Thoracic aorta endothelial cell (primary cell): ENCODE measurements at places on chromosomes 4 and X. TPM values are rescaled to one million over a fixed set of nuclear protein-coding genes. Genes with fewer than 3 reads are reported as not detected.

SYN1 gene
- total RNA-seq = not detected in 2 replicates

SPRY1 gene
- total RNA-seq = 24.9 and 25.7 TPM in 2 replicates

GK gene
- total RNA-seq = 9.0 and 13.3 TPM in 2 replicates

C4orf17 gene
- total RNA-seq = not detected in 2 replicates

SLC10A4 gene
- 0.07 and 0.27 TPM in 2 replicates for total RNA-seq

ZNF630 gene
- total RNA-seq = 0.50 and 0.80 TPM in 2 replicates

ZFP42 gene
- 0.07 TPM in 1 of 2 replicates, not detected in the other for total RNA-seq

SSX2B gene
- total RNA-seq = not detected in 2 replicates

XG gene
- 0.80 and 4.9 TPM in 2 replicates for total RNA-seq

PLS3 gene
- total RNA-seq = 730 and 748 TPM in 2 replicates

GLRA3 gene
- total RNA-seq = not detected in 2 replicates

KCNE5 gene
- total RNA-seq = 0.27 and 0.36 TPM in 2 replicates

FGA gene
- total RNA-seq = not detected in 2 replicates

ARHGAP6 gene
- total RNA-seq = 1.1 TPM in 2 replicates

ABLIM2 gene
- total RNA-seq = 0.36 and 0.80 TPM in 2 replicates

STATH gene
- total RNA-seq = not detected in 2 replicates

TRAPPC2 gene
- total RNA-seq = 16.5 and 20.5 TPM in 2 replicates

VSIG1 gene
- total RNA-seq = 1.3 and 2.4 TPM in 2 replicates

ANK2 gene
- 1.7 and 2.1 TPM in 2 replicates for total RNA-seq

CENPI gene
- 46.0 and 66.6 TPM in 2 replicates for total RNA-seq

DGAT2L6 gene
- total RNA-seq = not detected in 2 replicates

CCKAR gene
- total RNA-seq = not detected in 2 replicates

CSAG1 gene
- not detected in 2 replicates for total RNA-seq

HPF1 gene
- 43.6 and 55.9 TPM in 2 replicates for total RNA-seq

PHOX2B gene
- not detected in 2 replicates for total RNA-seq
